ENCODE measurements at places on chromosomes 6 and 20. TPM values are rescaled to one million over a fixed set of nuclear protein-coding genes. Genes with fewer than 3 reads are reported as not detected.

- no peak for DNase-seq
Observed at GRCh38 chr6:51350308-51350904, 531.7 kb downstream of the TFAP2B start.

DNA sequence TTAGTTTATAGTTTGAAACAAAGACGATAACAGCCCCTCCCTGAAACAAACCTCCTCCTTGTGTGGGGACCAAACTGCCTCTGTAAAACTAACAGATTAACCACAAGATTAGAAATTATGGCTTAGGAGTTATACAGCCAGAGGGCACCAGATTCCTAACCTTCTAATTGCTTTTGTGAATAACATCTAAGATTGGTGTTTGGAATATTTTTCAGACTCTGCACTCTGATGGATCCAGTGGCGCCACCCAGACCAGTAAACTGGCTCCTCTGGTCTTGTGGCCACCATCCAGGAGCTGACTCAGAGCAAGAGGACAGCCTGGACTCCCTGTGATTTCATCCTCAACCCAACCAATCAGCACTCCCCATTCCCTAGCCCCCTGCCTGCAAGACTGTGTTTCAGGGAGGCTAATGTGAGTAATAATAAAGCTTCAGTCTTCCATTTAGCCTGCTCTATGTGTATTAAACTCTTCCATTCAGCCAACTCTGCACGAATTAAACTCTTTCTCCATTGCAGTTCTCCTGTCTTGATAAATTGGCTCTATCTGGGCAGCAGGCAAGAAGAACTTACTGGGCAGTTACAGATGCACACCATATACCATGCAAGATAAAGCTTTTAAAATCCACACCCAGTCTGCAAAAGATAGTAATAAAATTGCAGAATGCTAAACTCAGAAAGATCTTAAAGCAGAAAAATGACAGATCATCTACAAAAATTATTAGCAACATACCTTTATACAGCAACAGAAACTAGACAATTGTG is 58.5 kb upstream of the SLC22A16 start:
- DNase-seq: peak; percentile 48

VSTM2L gene
- total RNA-seq: 158 TPM

- DNase-seq: peak; percentile 79
Observed at GRCh38 chr20:32678948-32679347, 5.2 kb upstream of the C20orf203 start.

GRCh38 chr6:132004668-132005067 is 53.5 kb upstream of the CCN2 start:
- DNase-seq: no peak

ZBTB12 gene
- 2.5 TPM for total RNA-seq

DNA sequence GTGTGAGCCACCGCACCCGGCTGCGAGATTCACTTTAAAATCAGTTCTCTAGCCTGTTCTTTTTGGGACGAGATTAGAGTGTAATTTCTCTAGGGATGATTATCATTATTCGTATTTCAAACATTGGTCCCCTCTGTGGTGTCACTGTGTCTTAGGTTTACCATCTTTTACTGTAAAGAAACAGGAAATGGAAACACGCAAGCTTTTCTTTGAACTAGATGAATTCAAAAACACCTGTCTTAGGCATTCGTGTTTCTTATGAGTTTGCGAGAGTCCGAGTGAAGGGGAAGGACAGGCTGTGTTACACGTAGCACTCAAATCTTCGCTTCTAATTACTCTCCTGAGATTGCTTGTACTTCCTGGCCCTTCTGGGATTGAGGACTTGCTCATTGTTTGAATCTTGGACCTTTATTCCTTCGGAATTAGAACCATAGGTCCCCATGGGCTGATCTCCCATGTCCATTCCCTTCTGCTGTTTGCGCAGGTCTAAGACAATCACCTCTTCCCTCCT is 61.6 kb downstream of the PHACTR2 start:
- DNase-seq: no peak

DNA sequence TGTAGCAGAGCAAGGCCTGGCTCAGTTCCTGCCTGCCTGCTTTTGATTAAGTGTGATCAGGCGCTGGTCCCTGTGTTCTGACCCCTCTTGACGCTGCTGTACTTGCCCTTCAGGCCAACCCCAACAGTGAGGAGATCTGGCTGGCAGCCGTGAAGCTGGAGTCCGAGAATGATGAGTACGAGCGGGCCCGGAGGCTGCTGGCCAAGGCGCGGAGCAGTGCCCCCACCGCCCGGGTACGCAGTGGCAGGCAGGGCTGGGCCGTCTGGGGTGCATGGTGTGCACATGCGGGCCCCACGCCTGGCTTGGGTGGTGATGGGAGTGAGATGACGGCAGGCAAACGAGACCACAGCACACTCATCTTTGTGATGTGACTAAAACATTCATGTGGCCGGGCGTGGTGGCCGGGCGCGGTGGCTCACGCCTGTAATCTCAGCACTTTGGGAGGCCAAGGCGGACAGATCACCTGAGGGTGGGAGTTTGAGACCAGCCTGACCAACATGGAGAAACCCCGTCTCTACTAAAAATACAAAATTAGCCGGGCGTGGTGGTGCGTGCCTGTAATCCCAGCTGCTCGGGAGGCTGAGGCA is 10.1 kb upstream of the C20orf204 start:
- DNase-seq: no peak

DNA sequence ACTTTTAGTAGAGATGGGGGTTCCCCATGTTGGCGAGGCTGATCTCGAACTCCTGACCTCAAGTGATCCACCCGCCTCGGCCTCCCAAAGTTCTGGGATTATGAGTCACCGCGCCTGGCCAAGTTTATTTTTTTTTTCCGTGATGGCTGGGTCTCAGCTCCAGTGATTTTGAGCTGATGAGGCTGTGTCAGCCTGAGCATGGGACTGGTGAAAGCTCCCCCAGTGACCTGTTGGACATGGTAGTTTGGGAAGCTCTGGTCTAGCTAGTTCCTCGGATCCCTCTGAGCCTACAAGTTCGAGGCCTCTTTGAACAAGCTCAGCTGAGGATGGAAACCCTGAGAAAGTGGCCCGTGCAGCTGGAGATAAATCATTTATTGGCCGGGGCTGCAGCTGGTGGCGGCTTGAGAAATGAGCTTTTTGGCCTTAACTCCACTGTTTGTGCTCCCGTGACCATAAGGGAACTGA is 126.8 kb downstream of the SNX5 start:
- DNase-seq: peak; percentile 48

DNA sequence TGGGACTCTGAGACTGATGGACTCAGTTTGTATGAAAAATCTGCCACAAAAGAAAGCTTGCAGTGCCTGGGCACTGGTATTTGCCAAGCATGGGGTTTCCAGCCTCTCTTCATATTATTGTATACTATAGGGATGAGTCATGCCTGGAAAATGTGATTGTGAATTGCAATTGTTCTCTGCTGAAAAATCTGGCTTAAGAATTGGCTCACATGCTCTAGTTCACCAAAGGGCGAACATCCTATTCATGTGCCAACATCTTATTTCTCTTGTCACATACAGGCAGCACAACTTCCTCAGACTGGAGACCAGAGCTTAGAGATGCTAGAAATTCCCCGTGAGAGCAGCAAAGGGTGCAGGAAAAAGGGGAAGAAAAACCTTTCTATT is 103.6 kb upstream of the KCNK16 start:
- no peak for DNase-seq

WFDC10B gene
- total RNA-seq: not detected

TREML1 gene
- not detected for total RNA-seq

- DNase-seq: no peak
Observed at GRCh38 chr6:168278904-168279303, 40.7 kb downstream of the DACT2 start.

- no peak for DNase-seq
Observed at GRCh38 chr20:59207235-59207634, 43.6 kb downstream of the ZNF831 start.

DNA sequence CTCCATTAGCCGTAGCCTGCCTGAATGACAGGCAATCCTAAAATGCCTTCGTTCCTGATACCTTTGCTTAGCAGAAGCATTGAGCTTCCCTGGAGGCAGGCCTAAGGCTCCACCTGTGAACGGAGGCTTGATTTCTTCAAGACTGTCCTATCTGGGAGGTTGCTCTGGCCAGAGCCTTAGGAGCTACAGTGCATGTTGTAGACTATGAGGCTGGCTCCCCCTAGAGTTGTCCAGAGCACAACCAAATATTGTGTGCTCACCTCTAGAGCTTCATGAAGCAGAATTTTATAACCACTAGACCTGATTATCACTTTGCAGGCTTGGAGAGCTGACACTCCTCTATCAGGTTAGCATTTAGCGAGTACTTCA is 217.8 kb downstream of the MAFB start:
- DNase-seq: no peak

- no peak for DNase-seq
Observed at GRCh38 chr20:23255106-23255505, 95.5 kb upstream of the NXT1 start.

CALHM5 gene
- 3.0 TPM for total RNA-seq

DSTN gene
- total RNA-seq: 547 TPM

C20orf144 gene
- total RNA-seq: not detected

- DNase-seq: no peak
Observed at GRCh38 chr20:61424011-61424627, 172.1 kb downstream of the CDH4 start.

PTCHD4 gene
- total RNA-seq: 0.86 TPM

DNA sequence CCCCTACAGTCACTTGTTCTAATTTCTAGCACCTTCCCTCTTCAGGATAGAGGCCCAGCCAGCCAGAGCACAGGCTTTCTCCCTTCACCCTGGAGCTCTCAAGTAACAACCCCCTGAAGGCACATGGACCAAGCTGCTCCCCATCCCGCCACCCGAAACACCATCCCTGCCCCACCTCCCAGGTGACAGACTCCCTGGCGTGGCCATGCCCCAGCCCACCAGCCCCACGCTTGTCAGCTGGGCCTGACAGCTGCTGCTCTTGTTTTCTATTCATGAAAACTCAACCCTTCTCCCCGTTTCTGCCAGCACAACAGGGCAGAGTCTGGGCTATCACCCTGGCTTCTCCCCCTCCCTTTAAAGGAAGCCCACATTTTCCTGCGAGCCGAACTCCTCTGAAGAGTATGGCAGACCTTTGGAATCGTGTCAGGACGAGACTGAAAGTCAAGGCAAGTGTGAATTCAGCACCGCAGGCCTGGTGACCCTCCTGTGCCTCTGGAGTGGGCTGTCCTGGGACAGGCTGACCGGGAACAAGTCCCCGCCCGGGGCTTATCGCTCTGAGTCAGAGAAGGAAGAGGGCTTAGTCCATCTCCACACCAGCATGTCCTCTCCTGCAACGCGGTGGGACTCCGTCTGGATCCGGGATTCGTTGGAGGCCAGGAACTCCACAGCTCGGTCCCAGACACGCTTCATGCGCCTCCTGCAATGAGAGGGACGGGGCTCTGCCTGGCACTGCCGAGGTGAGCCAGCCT is 16.7 kb downstream of the LEMD2 start:
- DNase-seq: no peak

Data from left cardiac atrium (tissue), 4 donors.